ENCODE measurements at places on chromosomes 13 and 19.

DNA sequence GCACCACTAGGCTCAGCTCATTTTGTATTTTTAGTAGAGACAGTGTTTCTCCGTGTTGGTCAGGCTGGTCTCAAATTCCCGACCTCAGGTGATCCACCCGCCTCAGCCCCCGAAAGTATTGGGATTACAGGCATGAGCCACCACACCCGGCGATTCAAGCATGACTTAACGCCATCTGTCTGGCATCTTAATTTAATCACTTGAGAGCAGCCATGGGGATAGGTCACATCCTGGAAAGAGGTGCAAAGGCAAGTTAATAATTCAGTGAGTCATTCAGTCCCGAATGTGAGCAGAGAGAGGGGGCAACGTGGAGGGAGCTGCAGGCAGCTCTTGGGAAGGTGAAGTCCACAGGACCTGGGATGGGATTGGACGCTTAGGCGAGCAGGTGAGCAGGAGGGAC lies 31.7 kb upstream of the USP29 start:
- no peak for DNase-seq

- DNase-seq, result peak; percentile 49
Observed at GRCh38 chr13:99442273-99442895, 58.9 kb upstream of the TM9SF2 start.

DNA sequence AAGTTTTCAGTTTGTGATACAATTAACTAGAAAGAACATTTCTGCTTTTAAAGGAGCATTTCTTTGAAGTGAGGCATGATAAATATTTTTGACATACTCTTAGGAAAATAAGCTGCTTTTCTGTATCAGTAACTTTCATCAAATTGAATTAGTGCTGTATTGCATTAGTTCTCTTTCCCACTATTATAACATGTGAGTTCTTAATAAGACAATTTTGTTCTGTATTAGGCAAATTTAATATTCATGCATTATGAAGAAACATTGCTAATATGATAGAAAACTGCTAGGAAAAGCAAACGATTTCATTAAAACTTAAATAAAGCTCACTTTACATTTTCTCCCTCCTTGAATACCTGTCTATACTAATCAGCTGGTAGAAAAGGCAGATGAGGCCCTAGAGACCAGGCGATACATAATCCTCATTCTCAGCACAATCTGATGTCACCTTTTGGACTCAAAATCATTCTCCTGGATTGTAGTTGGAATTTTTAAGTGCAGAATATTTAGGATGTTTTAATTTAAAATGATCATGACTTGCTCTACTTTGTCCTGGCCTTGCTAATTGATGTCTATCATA lies 1636.8 kb downstream of the PCDH9 start:
- DNase-seq, result no peak

GRCh38 chr13:48580896-48581295 lies 48.0 kb upstream of the RCBTB2 start:
- DNase-seq, result no peak

DNA sequence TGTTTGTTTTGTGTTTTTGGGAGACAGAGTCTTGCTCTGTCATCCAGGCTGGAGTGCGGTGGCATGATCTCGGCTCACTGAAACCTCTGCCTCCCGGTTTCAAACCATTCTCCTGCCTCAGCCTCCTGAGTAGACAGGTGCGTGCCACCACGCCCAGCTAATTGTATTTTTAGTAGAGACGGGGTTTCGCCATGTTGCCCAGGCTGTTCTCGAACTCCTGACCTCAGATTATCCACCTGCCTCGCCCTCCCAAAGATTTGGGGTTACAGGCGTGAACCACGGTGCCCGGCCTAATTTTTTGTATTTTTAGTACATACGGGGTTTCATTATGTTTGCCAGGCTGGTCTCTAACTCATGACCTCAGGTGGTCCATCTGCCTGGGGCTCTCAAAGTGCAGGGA lies 8.3 kb upstream of the ZNF681 start:
- no peak for DNase-seq

- no peak for DNase-seq
Observed at GRCh38 chr13:40120781-40121180, 465.3 kb downstream of the COG6 start.

DNA sequence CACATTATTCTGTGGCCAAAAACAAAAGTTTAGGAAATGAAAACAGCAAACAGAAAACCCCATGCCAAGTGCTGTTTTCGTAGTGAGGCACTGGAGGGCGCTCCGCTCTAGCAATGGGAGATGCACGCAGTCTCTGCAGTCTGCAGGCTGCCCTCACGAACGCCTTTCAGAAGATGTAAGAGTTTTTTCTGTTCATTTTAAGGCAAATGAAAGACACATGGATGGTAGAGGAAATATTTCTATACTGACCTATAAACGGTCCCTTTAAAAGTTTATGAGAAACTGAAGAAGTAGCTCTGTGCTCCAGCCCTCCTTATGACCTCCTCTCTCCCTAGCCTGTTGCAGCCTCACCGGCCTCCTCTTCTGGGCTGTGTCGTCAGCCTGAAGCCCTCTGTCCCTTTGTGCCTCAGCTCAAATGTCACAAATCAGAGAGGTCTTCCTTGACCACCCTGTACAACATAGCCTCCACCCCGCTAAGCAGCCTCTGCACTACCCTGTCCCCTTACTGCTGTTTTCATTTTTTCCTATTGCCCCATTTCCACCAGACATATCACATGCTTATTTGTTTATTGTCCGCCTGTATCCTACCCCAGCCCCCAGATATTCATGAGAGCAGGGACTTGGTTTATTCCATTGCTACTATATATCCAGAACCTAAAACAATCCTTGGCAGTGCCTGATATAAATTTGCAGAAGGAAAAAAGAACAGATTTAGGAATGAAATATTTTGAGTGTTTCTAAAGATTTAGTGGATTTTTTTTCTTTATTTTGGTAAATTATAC lies 116.4 kb downstream of the TM9SF2 start:
- peak; percentile 55 for DNase-seq

DNA sequence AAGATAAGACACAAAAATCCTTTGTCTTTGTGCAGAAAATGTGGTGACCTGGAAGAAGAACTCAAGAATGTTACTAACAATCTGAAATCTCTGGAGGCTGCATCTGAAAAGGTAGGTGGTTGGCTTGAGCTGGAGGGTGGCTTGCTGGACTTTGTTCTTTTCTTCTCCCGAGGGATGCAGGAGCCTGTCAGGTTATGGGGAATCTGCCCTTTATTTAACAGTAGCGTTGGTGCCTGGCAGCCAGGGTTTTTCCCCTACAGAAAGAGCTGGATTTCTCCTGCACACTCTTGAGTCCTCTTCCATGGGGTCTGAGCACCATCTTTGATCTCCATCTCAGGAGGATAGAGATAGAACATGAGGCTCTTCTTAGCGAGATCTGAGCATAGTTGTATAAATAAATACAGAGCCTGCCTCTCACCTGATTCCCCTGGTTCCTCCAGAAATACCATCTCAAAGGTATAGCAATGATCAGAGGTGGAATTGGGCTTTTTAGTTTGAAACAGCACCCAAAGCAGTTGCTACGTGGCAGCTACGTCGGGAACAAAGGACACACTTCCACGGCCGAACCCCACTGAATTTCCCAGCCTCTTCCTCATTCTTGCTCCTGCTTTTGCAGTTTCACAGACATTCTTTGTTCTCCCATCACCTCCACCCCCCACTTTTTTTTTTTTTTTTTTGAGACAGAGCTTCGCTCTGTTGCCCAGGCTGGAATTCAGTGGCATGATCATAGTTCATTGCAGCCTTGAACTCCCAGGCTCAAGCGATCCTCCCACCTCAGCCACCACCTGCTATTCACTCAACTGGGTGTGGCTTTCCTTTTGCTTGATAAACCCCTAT lies 12.9 kb downstream of the TPM4 start:
- DNase-seq, result no peak

DNA sequence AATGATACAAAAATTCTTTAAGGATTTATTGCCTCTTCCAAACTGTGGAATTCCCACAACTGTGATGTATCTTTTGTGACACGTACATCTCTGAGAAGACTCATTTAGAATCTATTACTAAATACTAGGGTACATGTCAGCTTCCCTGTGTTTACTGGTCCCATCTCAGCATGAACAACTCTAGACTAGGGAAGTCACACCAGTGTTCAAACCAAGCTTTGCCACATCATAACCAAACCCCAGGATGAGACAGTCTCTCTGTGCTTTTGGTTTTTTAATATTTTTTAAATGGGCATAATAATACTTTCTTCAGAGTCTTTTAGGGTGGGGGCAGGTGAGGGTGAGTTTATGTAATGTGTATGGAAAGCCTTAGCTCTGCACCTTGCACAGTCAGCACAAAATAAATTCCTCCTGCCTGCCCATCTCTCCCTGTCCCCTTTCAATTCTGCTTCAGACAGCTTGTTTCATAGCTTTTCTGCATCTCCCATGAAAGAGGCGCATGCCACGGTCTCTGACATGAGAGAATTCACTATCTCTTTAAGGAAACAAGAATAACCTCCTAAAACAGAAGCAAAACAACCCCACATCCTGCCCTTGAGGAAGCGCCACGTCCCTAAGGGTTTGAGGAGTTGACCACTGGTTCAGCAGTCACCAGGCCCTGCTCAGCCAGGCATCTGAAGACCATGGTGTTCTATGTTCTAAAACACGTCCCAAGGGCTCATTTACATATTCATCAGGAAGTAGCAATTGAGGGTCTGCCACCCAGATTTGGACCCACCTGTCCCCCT lies 174.5 kb downstream of the USP12 start:
- no peak for DNase-seq

GRCh38 chr13:109026266-109026665 lies 396.9 kb downstream of the MYO16 start:
- DNase-seq, result no peak

DNA sequence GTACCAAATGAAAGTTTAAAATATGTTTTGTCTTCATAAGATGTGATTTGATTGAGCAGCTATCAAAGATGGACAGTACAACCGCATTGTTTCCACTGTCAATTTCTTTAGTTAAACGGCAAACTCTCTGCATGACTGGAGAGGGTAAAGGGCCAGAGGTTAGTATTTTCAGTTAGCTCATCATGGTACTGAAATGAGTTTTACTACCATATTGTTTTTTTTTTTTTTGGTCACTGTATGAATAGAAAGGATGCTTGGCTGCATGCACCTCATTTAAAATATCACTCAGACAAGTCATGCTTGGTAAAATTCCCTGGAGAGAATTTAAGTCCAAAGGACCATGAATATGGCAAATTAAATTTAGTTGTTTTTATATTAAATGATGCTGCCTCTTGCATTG lies 942.1 kb upstream of the SPRY2 start:
- no peak for DNase-seq

DNA sequence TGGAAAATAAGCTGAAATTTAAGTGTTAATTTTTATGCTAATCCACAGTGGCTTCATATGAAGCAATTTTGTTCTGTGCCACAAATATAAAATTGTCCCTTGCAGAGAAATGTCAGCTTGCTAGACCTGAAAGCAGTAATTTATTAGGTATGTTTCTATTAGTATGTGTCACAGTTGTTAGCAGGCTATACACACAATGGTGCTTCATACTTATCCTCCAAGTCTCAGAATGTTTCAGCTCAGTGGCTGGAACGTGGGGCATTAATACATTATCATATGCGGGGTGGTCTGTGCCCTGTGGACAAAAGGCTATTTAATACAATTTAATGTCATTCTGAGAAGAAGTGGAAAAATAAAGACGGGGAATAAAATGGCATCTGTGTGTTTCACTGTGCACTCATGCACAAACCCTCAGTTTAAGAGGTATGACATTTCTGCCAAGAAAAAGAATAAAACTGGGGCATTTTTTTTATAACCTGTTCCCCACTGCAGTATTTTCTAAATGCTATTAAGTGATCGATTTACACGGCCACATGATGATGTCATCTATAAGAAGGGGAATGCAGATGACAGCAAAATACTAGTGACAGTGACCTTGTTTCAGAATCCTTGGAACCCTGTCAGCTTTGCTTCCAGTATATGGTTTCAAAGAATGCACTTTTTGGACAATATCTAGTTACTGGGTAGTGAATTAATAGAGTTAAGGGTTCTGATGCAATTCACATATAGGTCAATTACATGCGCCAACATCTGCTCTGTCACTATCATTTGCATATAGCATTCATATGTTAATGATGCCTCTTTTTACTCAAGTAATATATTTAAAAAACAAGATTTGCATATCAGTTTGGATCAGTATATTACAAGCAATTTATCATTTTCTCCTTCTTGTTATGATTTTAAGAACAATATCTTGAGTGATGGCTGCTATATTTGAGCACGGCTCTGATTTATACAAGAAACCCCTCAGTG lies 21.2 kb upstream of the ZNF536 start:
- DNase-seq, result no peak

DNA sequence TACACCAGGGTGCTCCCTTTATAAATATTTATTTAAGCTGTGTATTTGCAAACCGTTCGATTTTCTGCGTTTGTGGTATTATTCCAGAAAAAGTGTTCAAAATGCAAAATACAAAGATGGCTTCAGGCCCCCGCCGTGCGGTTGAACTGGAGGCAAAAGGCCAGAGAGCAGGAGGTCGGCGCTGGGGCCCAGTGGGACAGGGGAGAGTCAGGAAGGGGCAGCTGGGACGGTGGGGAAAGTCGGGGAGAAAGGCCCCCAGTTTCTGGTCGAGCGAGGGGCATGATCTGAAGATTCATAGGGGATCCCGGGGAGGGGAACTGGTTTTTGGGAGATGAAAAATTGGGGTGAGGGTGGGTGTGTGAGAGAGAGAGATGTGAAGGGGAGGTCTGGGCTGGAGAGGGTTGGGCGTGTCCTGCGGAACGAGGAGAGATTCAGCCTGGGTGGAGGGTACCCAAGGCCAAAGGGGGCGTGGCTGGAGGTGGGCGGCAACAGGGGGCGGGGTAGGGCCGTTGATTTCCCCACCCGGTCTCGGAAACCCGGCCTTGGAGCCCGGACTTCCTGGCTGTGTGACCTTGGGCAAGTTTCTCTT lies 678 bp downstream of the ISOC2 start:
- peak; percentile 59 for DNase-seq

DNA sequence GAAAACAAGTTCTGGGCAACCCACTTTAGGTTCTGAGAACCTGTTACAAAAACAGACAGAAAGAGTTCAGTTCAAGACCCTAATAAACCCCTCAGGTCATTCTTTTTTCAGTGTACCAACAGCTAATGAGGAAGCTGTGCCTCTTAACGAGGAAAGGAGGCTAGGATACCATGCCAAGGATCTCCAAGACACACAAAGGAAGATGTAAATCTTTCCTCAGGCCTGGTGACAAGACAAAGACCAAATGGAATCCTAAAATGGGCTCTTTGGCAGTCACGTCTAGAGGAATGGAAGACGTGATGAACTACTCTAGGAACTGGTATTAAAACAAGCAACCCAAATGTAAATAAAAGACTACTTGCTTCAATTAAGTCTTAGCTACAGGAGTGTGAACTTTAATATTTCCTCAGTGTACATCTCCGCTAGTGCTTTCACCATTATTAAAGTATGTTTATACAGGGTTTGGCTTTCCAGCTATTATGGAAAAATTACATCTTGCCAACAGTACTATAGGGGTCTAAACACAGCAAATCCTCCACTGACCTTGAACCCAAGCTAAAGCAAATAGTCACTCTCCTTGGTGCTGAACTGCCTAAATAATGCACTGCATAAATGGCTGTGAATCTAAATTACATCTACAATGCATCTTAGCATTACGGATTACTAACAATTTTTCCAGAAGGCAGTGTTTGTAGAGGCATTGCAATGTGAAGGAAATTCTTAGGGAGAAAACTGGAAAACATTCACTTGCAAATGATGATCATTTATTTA lies 42.3 kb downstream of the ENOX1 start:
- no peak for DNase-seq

- DNase-seq, result no peak
Observed at GRCh38 chr13:112964971-112965492, 4.0 kb upstream of the MCF2L start.

GRCh38 chr13:42129033-42129432 lies 80.6 kb downstream of the DGKH start:
- DNase-seq, result no peak
